Skin of body (tissue), 3 donors: ENCODE measurements at places on chromosomes 12 and 14. TPM values are rescaled to one million over a fixed set of nuclear protein-coding genes. Genes with fewer than 3 reads are reported as not detected.

Gene DACT1
- 24.3 TPM for total RNA-seq

Gene PTPN6
- 12.6 TPM for total RNA-seq

Gene PAPLN
- 10.9 TPM for total RNA-seq

Gene P2RX2
- total RNA-seq, result not detected

Gene MYRFL
- total RNA-seq, result 1.1 TPM

Gene WASHC4
- 97.0 TPM for total RNA-seq

Gene HOXC9
- total RNA-seq, result 4.0 TPM

Gene DIO2
- 8.6 TPM for total RNA-seq

Gene HOXC4
- 3.6 TPM for total RNA-seq

Gene CABP1
- 1.3 TPM for total RNA-seq

Gene RILPL1
- 7.9 TPM for total RNA-seq

Gene CDC42BPB
- 61.6 TPM for total RNA-seq

Gene COCH
- 7.9 TPM for total RNA-seq

Gene CCDC88C
- 16.5 TPM for total RNA-seq

Gene KICS2
- total RNA-seq, result 4.4 TPM

Gene KERA
- 4.8 TPM for total RNA-seq

Gene CCDC85C
- 7.0 TPM for total RNA-seq

Gene KRT73
- total RNA-seq, result 22.2 TPM

Gene RAB21
- 26.7 TPM for total RNA-seq

Gene RIMBP2
- 5.8 TPM for total RNA-seq

Gene INSM2
- total RNA-seq, result not detected

Gene SLCO1B1
- total RNA-seq, result not detected

Gene EFS
- total RNA-seq, result 24.1 TPM

Gene C1QL4
- total RNA-seq, result not detected

Gene BRAP
- 13.8 TPM for total RNA-seq

Gene TMEM229B
- 0.49 TPM for total RNA-seq

Gene FGF23
- total RNA-seq, result not detected

Gene MYF6
- total RNA-seq, result 9.8 TPM

Gene IAPP
- total RNA-seq, result not detected

Gene SERPINA12
- total RNA-seq, result 16.9 TPM

Gene ZBTB42
- total RNA-seq, result 2.8 TPM

Gene RESF1
- 37.6 TPM for total RNA-seq

Gene ST8SIA1
- 6.0 TPM for total RNA-seq

Gene CAPZA3
- not detected for total RNA-seq

Gene NFATC4
- 33.7 TPM for total RNA-seq

Gene MYF5
- 3.5 TPM for total RNA-seq

Gene RAB15
- total RNA-seq, result 3.4 TPM

Gene TAC3
- not detected for total RNA-seq

Gene SLC10A1
- total RNA-seq, result not detected

Gene IFNG-AS1
- total RNA-seq, result 0.49 TPM

Gene CRADD
- 15.5 TPM for total RNA-seq

Gene TMEM233
- 0.20 TPM for total RNA-seq

Gene TPH2
- total RNA-seq, result not detected

Gene SIX4
- 4.4 TPM for total RNA-seq

Gene DEPDC4
- 1.9 TPM for total RNA-seq

Gene NANOG
- not detected for total RNA-seq

Gene TMPRSS12
- total RNA-seq, result not detected

Gene OTX2
- total RNA-seq, result not detected

Gene OTUB2
- 2.9 TPM for total RNA-seq
